Activated naive CD8-positive, alpha-beta T cell treated with anti-CD3 and anti-CD28 coated beads for 36 hours (primary cell): ENCODE measurements at places on chromosomes 7 and 10. TPM values are rescaled to one million over a fixed set of nuclear protein-coding genes. Genes with fewer than 3 reads are reported as not detected.

The ST8SIA6 gene
- not detected for total RNA-seq

GRCh38 chr10:5575482-5576153, 50.9 kb downstream of the CALML3 start:
- DNase-seq = no peak

The LRIT1 gene
- not detected for total RNA-seq

GRCh38 chr7:91135300-91135699, 128.9 kb upstream of the FZD1 start:
- DNase-seq = no peak

DNA sequence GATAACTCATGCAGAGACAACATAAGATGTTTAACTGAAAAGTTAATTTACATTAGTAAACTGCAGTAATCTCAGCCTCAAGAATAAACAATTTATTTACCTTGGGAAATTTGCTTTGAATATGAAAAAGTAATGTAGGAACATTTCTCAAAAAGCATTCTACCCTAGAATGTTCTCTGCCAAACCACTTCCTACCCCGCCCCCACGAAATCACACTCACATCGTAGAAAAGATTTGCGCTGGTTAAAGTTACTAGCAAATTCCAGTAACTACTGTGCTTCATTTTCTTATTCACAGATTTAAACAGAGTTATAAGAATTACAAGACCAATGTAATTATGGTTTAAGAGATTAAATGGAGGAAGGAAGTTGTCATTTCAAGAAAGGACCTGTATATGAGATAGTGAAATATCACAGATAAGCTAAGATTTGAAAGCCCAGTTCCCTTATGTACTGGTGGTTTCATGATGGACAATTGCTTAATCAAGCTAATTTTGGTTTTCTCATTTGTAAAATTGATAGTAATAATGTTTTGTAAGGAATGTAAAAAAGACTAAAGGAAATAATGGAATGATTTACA, 175.4 kb downstream of the GNAI1 start:
- DNase-seq = no peak

DNA sequence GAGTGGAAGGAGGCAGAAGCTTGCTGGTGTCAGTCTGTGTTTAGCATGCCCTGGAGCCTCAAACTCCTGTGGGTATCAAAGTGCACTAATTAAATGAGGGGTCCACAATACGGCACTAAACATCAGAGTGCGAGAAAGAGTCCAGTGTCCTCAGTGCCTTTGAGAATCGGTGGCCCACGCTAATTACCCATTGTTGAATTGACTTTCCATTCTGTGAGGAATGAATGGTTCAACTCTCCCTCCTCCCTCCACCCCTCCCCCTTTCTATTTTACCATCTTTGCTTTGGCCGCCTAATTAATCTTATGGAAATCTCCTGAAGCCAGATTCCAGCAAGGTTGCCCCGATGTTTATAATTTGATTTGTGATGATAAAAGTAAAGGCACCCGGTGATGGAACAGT, 217.8 kb downstream of the TFEC start:
- no peak for DNase-seq

GRCh38 chr10:96496281-96496925, 17.3 kb downstream of the TLL2 start:
- DNase-seq = no peak

The IFRD1 gene
- 53.5 TPM for total RNA-seq

The KDM7A gene
- total RNA-seq = 7.5 TPM
